Suprapubic skin (tissue), 4 donors: ENCODE measurements at places on chromosomes 7 and 10.

- H3K36me3 ChIP-seq = peaks cover 37% of the 10 kb centered on the region
- H3K27ac ChIP-seq = no peak overlapping the region
- H3K4me3 ChIP-seq = no peak overlapping the region
- H3K27me3 ChIP-seq = no peaks in the 10 kb centered on the region
Observed at GRCh38 chr7:50610521-50611277, 45.5 kb upstream of the DDC start.

- no peaks in the 10 kb centered on the region for H3K36me3 ChIP-seq
- no peak overlapping the region for H3K27ac ChIP-seq
- no peaks in the 10 kb centered on the region for H3K27me3 ChIP-seq
- DNase-seq = no peak
Observed at GRCh38 chr10:104445359-104445758, 91.7 kb downstream of the CFAP58 start.

DNA sequence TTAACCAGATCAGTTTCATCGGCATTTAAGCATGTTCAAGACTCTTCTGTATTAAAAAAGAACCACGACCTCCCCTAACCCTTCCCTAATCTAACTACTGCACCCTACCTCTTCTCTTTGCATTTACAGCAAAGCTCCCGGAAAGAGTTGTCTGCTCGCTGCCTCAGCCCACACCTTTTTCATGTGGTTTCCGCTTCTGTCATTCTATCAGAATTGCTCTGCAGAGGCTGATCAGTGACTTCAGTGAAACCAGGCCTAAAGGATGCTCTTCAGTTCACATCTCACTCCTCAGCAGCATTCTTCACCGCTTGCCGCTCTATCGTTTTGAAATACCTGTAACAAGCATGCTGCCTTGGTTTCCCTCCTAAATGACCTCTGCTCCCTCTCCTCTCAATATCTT lies 160.9 kb downstream of the SDK1 start:
- no peak overlapping the region for H3K4me3 ChIP-seq
- no peaks in the 10 kb centered on the region for H3K4me1 ChIP-seq
- H3K27me3 ChIP-seq = no peaks in the 10 kb centered on the region
- no peaks in the 10 kb centered on the region for H3K36me3 ChIP-seq
- DNase-seq = no peak
- H3K27ac ChIP-seq = no peak overlapping the region

DNA sequence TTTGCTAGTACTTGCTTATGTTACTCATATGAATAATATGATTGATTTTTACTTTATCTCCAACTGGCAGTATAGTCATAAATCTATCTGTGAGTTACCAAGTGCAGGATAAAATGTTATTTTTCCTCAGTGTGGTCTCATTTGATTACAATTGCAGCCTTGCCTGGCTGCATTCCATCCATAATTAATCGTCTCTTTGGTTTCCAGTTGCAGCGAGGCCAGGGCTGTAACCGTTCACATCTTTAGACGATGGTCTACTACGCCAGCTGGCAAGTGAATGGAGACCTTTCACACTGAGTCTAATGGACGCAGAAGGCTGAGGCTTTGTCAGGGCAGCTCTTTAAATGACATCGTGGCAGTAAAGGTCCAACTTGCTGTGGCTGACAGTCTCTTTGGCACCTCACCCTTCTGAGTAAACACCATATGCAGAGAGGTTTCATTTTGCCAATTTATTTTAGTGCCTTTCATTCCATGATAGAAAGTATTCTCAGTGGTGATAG lies 84.0 kb downstream of the ARL4A start:
- peak overlapping the region; percentile 31 for H3K27ac ChIP-seq
- no peak for DNase-seq
- no peaks in the 10 kb centered on the region for H3K27me3 ChIP-seq

DNA sequence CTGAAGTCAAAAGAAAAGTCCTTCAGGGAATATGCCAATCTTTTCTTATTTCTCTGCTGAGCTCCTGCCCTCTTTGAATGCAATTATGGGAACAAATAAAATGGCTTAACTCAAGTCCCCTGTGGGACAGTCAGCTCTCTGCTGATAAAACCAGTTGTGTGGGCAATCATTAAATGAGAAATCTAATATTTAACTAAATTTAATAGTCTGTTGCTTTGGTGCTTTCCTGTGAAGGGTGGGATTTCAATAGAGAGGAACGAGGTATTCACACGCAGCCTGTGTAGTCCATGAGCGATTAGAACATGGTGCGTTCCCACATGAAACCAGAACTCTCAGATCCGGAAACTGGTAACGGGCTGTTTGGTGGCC lies 138.4 kb downstream of the PAXIP1 start:
- no peak overlapping the region for H3K4me3 ChIP-seq
- H3K27me3 ChIP-seq = peaks cover 8% of the 10 kb centered on the region
- no peaks in the 10 kb centered on the region for H3K36me3 ChIP-seq
- no peak overlapping the region for H3K27ac ChIP-seq
- H3K4me1 ChIP-seq = no peaks in the 10 kb centered on the region

DNA sequence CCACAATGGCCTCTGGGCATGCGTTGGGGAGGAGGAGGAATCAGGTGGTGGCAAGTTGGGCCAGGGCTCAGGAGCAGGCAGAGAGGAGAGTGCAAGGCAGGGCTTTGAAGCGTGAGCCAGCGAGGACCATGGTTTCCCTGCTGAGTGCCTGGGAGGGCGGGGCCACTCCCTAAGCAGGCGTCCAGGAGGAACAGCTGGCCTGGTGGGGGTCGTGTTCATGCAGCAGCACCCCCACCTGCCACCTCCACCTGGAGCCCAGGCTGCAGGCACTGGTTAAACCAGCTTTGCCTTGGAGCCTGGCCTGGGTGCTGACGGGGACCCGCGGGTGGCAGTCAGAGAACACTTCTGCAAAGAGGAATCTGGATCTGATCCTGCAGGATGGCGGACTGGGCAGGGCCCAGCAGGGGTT lies 24.2 kb upstream of the AQP1 start:
- H3K27me3 ChIP-seq = no peaks in the 10 kb centered on the region
- H3K4me3 ChIP-seq = no peak overlapping the region
- H3K27ac ChIP-seq = no peak overlapping the region
- DNase-seq = no peak
